Stomach (tissue), 19 donors: ENCODE measurements at places on chromosomes 7 and 10. TPM values are rescaled to one million over a fixed set of nuclear protein-coding genes. Genes with fewer than 3 reads are reported as not detected.

The CRPPA gene
- total RNA-seq = 0.29 TPM

The PLA2G12B gene
- not detected for total RNA-seq

The PITX3 gene
- total RNA-seq = not detected

The WNT16 gene
- not detected for total RNA-seq

The SPOCK2 gene
- 1.2 TPM for total RNA-seq

The ELN gene
- 30.3 TPM for total RNA-seq

The HYAL4 gene
- total RNA-seq = not detected

The ZNF727 gene
- total RNA-seq = not detected

The CASP2 gene
- 27.7 TPM for total RNA-seq

The CLDN3 gene
- 1.8 TPM for total RNA-seq

The CYP2C19 gene
- 135 TPM for total RNA-seq

The THSD7A gene
- total RNA-seq = 0.29 TPM

The NPFFR1 gene
- not detected for total RNA-seq

The C10orf62 gene
- not detected for total RNA-seq

The GPR26 gene
- not detected for total RNA-seq

The MDFIC gene
- 8.9 TPM for total RNA-seq

The ANXA8L1 gene
- total RNA-seq = 2.6 TPM

DNA sequence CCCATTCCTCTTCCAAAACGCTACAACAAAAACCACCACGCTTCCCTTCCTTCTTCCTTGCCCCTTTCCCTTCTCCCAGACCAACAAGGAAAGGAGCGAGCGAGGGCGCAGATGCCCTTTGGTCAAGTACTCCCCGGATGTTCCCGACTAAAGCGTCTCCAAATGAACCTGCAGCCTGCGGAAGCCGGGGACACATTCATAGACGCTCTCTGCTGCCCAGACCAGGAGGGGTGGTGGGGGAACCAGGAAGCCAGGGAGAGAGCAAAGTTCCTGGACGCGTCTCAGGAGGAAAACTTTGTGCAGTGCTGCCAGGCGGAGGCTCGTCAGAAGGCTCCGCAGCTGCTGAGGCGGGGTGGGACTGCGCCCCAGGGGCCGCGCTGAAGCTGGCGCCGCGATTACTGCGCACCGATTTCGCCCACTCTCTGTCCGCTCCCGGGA, 754 bp downstream of the SEMA3D start:
- peak; percentile 26 for DNase-seq

GRCh38 chr7:101129603-101130117, 2.8 kb downstream of the SERPINE1 start:
- DNase-seq = no peak

DNA sequence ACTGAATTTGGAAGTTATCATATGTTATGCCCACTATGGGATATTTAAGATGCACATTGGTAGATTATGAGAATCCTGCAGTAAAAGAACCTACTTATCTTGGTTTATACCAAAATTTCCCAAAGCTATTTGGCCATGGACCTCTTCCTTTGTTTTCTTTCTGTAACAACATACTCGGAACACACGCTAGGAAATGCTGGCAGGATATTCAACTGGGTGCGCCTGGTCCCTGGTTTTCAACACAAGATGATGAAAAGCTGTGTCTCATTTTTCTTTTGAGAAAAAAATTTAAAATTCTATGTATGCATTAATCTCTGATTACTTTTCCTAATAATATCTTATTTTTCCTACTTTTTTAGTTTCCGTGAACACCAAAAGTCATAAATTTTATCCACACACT, 128.5 kb upstream of the NRP1 start:
- no peak for DNase-seq

- no peak for DNase-seq
Measured at GRCh38 chr7:30867483-30867882, 44.2 kb upstream of the AQP1 start.

GRCh38 chr10:53619671-53620070, 847.1 kb upstream of the MBL2 start:
- DNase-seq = no peak

GRCh38 chr7:29381206-29382094, 182.2 kb upstream of the PRR15 start:
- DNase-seq = no peak

GRCh38 chr10:91880310-91880709, 29.0 kb downstream of the FGFBP3 start:
- DNase-seq = peak; percentile 64

- no peak for DNase-seq
Measured at GRCh38 chr7:137820156-137820555, 26.6 kb downstream of the DGKI start.

DNA sequence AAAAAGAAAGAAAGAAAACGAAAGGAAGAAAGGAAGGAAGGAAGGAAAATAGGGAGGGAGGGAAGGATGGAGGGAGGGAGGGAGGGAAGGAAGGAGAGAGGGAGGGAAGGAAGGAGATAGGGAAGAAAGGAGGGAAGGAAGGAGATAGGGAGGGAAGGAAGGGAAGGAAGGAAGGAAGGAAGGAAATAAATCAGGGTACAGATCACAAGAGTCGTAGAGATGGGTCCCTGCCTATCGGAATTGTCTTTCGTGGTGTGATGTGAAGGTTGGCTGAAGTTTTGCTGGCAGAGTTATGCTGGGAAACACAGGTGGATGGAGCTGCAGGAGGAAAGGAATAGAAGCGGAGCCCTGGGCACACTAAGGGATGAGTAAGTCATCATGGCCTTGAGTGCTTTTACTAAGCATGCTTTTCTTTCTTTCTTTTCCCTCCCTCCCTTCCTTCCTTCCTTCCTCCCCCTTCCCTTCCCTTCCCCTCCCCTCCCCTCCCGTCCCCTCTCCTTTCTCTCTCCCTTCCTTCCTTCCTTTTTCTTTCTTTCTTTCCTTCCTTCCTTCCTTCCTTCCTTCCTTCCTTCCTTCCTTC, 11.9 kb upstream of the TPST1 start:
- DNase-seq = no peak

- no peak for DNase-seq
Measured at GRCh38 chr10:107037192-107038122, 127.0 kb downstream of the SORCS1 start.

DNA sequence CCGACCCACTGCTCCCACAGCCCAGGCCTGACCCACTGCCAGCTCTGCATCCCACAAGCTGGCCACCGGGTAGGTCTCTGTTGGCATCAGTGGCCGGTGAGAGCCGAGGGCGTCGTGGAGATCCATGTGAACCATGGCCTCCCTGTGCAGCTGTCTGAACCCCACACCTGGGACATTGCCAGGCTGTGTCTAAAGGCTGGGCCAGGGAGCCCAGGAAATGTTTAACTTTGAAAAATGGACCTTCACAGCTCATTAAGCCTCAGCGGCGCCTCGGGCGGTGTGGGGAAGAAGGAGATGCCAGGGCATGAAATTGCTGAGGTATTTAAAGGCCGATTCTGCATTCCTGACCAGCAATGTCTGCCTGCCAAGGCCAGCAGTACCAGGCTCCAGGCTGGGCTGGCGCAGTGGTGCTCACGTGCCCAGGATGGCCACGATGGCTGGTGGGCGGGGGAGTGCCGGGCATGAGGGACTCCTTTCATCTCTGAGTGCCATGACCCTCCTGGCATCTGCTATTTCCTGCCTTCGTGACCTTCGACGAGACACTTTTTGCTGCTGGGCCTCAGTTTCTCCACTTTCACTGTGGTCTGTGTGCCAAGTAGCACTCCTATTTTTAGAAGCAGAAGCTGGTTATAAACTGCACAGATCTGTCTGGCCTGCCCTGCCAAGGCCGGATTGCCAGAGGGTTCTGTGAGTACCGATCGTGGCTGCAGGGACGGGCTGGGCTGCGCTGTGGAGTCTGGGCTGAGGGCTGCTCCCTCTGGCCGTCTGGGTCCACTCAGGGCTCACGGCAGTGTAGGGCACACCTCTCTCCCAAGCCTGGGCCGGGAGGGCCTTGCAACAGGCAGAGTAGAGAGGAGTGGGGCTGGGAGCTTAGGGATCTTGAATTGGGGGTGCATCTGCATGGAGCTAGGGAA, 21.8 kb downstream of the ELFN1 start:
- peak; percentile 63 for DNase-seq

GRCh38 chr10:129915526-129916378, 48.3 kb downstream of the EBF3 start:
- no peak for DNase-seq

GRCh38 chr7:151346470-151346769, 4.8 kb downstream of the NUB1 start:
- no peak for DNase-seq

DNA sequence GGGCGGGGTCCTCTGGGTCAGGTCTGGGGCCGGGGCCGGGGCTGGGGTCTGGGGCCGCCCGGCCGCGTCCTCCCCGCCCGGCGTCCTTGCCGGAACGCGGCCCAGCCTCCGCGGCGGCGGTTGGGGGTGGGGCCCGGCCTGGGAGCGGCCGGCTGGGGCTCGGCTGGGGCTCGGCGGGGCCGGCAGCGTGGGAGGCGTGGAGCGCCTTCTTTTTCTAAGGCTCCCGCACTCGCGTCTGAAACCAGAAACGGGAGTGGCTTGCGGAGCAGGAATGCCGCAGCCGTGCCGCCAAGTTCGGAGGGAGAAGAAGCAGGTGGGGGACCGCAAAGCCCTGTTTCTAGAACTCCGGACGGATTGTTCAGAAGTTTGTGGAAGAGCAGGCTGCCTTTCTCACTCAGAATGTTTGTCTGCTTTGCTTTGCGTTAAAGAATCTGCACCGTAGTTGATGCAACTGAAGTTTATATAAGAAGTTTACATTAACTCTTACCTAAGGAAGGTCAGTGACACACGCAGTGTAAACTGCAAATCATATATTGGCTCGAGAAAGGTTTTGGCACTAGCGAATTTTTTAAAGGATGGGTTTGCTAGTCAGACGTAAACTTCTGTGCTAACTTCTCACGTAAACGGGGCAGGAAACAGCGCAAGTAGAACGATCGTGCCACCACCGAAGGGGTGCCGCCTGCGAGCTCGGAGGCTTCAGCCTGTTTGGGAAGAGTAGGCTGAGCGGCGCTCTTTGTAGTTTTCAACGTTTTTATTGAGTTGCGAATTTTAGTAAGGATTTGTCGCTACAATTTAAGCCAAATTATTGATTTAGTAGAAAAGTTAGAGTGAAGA, 729 bp downstream of the DNAJB6 start:
- DNase-seq = peak; percentile 76

DNA sequence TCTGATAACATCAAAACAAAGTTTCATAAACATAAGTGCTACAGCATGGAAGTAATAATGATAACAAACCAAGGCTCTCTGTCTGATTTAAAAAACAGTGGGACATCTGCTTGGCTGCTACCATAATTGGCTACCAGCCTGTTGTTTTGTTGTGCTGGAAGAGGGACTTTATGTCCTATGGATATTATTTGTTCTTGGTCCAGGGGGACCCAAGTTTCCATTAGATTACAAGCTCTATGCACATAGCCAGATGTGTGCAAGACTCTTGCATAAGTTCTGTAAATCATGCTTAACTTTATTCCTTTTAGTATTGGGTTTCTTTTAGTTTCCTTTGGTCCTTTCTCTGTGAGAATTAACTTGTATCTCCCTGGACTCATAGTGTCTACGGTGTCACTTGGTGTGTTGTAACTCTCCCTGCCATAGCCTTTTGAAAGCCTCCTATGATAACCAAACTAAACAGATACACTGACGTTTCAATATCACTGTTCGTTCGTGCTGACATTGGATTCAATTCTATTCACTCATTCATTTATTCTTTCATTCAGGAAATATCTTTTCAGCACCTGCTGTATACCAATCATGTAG, 41.4 kb upstream of the CD36 start:
- no peak for DNase-seq

DNA sequence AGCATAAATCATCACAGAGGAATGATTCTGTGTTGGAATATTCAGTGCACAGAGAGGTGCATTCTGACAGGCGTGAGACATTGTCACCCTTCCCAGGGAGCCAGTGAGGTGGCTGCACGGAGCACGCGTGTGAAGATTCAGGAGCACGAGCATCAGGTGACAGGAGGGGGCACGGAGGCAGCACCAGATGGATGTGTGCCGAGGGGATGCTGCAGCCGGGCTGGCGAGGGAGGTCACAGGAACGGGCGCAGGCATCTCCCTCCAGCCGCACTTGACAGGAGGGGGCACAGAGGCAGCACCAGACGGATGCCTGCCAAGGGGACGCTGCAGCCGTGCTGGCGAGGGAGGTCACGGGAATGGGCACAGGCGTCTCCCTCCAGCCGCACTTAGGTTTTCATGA, 66.5 kb downstream of the DIP2C start:
- no peak for DNase-seq

GRCh38 chr7:2468227-2468626, 8.0 kb downstream of the GRIFIN start:
- DNase-seq = peak; percentile 4

DNA sequence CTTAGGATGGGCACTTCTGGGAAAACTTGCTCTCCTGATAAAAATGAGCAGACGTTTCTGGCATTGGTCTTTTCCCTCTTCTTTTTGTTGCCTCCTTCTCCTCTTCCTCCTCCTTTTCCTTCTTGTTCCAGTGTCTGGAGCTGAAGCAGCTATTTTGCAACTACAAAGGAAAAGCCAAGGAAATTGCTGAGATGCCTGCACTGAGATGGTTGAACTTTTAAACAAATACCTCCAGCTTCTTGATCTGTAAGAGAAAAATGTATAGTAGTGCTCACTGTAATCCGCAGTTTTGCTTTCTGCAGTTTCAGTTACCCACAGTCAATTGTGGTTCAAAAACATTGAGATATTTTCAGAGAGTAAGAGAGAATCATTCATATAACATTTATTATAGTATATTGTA, 7.5 kb upstream of the SND1 start:
- DNase-seq = no peak

DNA sequence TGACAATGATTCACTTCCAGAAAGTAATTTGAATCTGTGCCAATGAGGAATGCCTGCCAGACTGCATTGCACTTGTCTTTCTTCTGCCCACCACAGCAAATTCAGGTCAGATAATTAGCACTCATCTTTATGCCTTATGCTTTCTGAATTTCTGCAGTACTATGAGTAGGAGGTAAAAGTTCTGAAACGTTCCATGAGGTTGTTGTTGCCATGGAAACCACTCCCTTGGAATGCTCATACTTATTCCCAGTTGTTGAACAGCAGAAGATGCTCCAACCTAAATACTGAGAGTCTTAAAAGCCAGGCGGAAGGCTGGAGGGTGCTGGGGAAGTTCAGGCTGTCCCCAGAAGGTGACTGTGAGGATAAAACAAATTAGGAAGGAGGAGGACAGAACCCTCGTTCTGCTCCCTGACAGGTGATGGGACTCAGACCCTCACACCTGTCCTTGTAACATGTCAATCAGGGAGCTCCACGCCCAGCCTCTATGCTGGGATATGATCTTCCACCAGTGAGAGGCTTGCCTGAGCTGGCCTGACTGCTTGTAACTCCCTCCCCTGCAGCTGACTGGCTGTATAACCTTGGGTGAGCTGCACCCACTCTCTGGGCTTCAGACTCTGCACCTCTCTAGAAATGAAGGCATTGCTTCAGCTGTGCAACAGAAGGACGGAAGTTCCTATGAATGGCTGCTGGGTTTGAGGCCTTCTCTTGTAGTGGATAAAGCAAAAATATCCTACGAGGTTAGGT, 554.3 kb upstream of the MGMT start:
- peak; percentile 69 for DNase-seq
